ENCODE measurements at places on chromosomes 1 and 21.

- DNase-seq, result no peak
These were observed 155.7 kb upstream of the CAMK1G start for GRCh38 chr1:209427811-209428210.

- no peak for DNase-seq
These were observed 14.3 kb downstream of the DMRTB1 start for GRCh38 chr1:53473463-53473862.

- no peak for DNase-seq
These were observed 62.5 kb downstream of the IL23R start for GRCh38 chr1:67228791-67229190.

DNA sequence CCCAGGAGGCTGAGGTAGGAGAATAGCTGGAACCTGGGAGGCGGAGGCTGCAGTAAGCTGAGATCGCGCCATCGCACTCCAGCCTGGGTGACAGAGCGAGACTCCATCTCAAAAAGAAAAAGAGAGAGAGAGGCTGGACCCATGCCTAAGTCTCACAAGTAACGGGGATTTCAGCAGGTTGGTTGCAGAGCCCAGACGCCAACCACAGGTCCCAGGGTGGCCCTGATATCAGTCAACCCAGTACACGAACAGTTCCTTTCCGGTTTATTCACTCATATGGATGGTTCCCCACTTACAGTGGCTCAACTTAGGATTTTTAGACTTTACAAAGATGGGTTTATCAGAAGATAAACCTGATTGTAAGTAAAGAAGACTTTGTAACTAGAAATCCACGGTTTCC is 40.9 kb downstream of the CLSTN1 start:
- DNase-seq, result no peak

GRCh38 chr21:34989337-34990151 is 59.6 kb downstream of the RUNX1 start:
- no peak for DNase-seq

GRCh38 chr1:235878082-235878811 is 11.5 kb upstream of the LYST start:
- DNase-seq, result no peak

DNA sequence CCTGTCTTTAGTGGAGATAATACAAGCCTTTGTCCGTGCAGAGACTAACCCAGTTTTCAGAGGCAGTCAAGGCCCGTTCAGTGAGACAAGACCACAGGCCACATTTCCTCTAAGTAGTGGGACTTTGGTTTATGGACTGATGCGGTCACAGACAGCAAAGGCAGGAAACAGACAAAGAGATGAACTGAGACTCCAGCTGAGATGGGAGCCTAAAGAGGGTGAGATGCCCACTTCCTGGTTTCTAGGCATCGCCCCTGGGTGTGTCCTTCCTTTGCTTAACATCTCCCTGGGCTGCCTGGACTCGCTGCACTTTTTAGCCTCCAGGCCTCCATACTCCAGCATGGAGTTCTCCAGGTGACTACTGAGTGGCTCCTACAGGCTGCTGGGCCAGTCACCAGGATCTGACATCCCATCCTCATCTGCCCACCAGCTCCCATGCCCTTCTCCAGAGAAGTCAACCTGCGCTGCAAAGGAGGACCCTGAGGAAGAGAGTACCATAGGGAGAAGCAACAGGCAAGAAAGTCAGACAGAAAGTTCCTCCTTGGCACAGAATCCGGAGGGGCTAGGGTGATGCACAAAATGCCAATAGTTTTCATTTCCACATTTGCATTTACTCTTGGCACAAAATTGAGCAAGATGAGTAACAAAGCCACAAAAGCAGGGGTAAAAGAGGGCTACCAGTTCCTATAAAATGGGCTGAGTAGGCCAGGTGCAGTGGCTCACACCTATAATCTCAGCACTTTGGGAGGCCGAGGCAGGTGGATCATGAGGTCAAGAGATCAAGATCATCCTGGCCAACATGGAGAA is 15.1 kb downstream of the THEMIS2 start:
- no peak for DNase-seq
